ENCODE measurements at places on chromosomes 4 and X.

DNA sequence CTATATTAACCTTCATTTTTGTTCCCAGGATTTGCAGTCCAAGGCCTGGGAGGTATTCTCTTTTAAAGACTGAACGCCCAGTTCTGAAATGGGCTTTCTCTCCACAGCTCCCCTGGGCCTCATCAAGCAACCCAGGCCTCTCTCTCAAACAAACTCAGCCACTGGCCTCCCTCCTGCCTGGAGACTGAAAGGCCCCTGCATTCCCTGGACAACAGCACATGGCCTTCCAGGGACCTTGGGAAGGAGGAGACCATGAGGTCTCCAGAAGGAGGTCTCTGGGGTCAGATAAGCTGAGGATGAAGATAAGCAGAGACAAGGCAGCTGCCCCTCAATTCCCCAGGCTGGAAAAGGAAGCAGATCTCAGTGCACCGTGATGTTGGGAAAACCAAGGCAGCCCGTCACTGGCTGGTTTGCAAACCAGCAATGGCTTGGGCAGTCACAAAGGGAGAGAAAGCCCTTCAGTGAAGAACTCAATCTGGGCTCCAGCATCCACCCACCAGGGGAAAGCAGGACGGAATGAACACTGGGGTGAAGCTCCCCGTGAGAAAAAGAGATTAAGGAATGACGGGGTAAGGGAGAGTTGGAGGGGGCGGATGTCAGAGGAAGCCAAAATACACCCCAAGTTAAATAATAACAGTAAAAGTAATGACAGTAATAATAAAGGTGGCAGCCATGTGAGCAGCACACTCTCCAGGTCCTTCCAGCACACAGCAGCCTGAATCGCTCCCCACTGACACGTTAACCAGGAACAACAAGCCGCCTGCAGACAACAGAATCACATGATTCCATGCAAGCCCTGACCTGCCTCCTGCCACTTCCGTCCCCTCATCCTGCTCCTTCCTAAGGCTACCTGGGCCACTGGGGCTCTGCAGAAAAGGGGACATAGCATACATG is 22.3 kb downstream of the AMOT start:
- H3K27ac ChIP-seq, result no peak overlapping the region
- no peak overlapping the region for H3K4me3 ChIP-seq
- DNase-seq, result no peak
- H3K36me3 ChIP-seq, result no peaks in the 10 kb centered on the region
- H3K27me3 ChIP-seq, result no peaks in the 10 kb centered on the region

DNA sequence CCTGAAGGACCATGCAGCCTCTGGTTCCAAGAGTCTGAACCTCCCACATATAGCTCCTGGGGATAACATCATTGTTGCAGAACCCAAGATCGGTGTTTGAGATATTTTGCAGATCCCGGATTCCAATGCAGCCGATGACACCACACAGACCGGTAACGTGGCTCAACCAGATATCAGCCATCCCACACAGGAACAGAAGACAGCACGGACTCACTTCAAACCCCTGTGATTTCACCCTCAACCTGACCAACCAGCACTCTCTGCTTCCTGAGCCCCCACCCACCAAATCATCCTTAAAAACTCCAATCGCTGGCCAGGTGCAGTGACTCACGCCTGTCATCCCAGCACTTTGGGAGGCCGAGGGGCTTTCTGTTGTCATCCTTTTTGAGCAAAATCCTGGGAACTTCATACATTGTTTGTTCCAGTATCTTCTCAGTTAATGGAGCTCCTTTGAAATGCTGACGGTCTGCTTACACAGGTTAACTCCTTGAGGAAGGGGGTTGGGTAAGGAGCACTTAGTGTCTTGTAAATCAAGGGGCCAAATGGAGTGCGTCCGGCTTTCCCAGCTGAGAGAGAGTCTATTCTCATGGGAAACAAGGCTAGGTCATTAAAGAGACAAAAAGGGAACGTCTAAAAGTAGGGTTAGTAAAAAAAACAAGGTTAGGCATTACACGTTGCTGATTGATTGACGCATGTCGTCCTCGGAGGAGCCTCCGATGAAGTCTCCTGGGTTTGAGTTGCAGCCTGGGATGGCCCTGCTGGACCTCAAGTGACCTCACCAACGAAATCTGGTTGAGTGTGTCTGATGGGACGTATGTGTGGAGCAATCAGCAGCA is 230.4 kb downstream of the CRLF2 start:
- H3K27ac ChIP-seq, result no peak overlapping the region
- no peaks in the 10 kb centered on the region for H3K36me3 ChIP-seq
- no peaks in the 10 kb centered on the region for H3K4me1 ChIP-seq
- DNase-seq, result no peak
- H3K4me3 ChIP-seq, result no peak overlapping the region
- H3K27me3 ChIP-seq, result no peaks in the 10 kb centered on the region

DNA sequence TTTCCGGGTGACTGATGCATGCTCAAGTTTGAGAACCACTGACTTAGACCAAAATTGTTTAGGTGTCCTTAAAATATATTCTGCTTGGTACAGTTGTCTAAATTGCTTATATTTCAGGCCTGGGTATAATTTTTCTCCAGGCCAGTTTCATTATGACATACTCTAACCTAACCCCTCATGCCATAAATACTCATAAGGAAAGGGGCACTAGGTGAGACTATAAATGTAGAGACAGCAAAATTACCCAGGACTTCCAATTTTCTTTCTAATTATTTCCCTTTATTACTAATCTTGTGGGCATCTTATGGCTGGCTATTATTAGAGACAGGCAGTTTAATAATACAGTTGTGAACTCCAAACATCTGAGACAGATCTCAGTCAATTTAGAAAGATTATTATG is 150.2 kb downstream of the RRAGB start:
- DNase-seq, result no peak
- no peaks in the 10 kb centered on the region for H3K27me3 ChIP-seq
- no peaks in the 10 kb centered on the region for H3K36me3 ChIP-seq
- H3K27ac ChIP-seq, result no peak overlapping the region

DNA sequence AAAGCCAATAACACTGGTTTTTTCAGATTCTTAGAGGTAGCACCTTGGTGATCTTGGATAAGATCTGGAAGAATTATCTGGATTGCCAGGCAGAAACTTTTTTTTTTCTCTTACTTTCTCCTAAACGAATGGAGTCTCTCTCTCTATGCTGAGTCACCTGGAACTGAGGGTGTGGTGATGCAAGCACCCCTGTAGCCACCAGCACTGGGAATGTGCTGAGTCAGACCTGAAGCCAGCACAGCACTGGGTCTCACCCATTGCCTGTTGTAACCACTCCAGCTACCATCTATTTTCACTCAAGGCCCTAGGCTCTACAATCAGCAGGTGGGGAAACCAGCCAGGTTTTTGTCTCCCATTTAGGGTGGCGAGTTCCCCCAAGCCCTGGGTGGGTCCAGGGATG is 923.8 kb downstream of the RAPGEF2 start:
- H3K4me3 ChIP-seq, result no peak overlapping the region
- no peak for DNase-seq
- H3K27ac ChIP-seq, result no peak overlapping the region
- no peaks in the 10 kb centered on the region for H3K4me1 ChIP-seq

DNA sequence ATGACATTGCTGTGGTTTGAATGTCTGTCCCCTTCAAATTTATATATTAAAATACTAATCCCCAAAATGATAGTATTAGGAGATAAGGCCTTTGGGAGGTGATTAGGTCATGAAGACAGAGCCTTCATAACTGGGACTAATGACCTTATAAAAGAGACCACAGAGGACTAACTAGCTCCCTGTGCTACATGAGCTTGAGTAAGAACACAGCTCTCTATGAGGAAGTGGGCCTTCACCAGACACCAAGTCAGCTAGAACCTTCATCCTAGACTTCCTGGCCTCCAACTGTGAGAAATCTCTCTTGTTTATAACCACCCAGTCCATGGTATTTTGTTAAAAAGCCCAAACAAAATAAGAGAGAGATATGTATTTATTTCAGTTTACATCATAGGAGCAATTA is 242.2 kb upstream of the CTSO start:
- H3K36me3 ChIP-seq, result no peaks in the 10 kb centered on the region
- no peak for DNase-seq
- H3K4me3 ChIP-seq, result no peak overlapping the region
- H3K27me3 ChIP-seq, result no peaks in the 10 kb centered on the region

- no peaks in the 10 kb centered on the region for H3K27me3 ChIP-seq
- no peak overlapping the region for H3K4me3 ChIP-seq
- no peak for DNase-seq
Observed at GRCh38 chr4:139152249-139152648, 24.8 kb downstream of the ELF2 start.

DNA sequence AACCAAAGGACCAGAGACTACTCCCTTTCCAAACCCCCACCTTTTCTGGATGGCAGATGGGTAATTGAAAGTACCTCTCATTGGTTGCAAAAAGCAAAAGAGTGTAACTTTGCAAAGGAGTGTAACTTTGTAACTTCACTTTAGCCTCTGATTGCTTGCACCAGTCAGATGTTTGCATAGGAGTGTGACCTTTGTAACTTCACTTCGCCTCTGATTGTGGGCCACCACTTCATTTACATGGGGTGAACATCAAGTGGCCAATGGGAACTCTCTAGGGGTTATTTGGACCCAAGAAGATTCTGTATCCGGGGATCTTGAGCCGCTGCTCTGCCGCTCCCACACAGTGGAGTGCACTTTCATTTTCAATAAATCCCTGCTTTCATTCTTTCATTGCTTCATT is 9.9 kb upstream of the SLC25A43 start:
- H3K4me3 ChIP-seq, result no peak overlapping the region
- no peaks in the 10 kb centered on the region for H3K36me3 ChIP-seq
- no peak overlapping the region for H3K27ac ChIP-seq
- H3K4me1 ChIP-seq, result no peaks in the 10 kb centered on the region

Measured in B cell (primary cell).